ENCODE measurements at places on chromosomes 7 and 10.

DNA sequence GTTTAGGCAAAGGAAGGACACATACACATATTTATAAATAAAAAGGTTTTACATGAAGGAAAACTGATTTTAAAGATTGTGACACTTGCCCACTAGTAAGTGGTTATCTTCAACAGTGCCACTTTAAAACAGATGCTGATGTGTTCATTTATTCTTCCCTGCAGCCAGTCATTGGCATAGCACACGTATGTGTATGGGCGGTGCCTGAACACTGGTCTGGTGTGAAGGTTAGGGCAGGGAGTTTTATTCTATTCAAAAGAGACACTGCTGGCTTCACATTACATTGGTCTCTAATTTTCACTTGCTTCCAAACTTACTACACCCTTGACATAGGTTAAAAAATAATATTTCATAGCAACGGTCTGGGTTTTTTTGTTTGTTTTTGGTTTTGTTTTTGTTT, 57.9 kb downstream of the NOD1 start:
- DNase-seq: no peak

- no peak for DNase-seq
Observed at GRCh38 chr10:127452568-127452967, 96.5 kb upstream of the NPS start.

DNA sequence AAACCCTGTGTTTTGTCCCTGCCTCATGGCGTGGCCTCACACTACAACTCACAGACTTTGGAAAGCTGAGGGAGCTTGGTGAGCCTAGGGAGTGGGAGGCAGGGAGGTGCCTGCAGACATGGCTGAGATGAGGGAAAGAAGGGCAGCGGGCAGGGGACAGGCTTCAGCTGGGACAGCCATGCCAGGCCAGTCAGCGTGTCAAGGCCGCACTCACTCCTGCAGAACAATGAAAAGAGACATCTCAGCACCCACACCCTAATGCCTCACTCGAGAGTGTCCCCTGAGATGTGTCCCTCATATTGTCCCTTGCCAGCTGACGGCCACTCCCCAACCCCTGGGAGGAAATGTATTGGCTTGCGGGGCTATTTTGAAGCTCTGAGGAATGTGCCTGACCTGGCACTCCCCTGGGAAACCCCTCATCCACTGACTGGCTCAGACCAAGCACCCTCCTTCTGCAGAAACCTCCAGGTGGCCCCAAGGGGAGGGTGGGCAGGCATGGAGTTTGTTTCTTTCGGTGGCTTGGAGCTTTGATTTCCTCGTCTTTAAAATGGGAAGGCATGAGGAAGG, 31.6 kb downstream of the SH3PXD2A start:
- no peak for DNase-seq

- DNase-seq: no peak
Observed at GRCh38 chr7:29326864-29327263, 132.3 kb downstream of the CHN2 start.

- DNase-seq: no peak
Observed at GRCh38 chr10:44102726-44103255, 282.1 kb downstream of the CXCL12 start.

GRCh38 chr10:110824660-110825059, 47.1 kb upstream of the PDCD4 start:
- DNase-seq: no peak

DNA sequence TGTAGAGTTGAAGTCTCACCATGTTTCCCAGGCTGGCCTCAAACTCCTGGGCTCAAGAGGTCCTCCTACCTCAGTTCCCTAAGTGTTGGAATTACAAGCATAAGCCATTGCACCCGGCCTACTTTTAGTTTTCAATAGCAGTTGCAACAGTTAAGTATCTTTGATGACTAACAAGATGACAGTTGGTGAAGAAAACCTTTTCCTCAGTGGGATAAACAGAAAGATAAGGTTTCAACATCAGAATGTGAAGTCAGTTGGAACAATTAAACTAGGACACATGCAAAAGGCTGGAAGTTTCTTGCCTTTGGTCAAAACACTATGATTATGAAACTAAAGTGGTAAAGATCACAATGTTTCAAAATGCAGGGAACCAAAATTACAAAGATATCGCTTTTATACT, 169.2 kb downstream of the ZNF438 start:
- no peak for DNase-seq

- no peak for DNase-seq
Observed at GRCh38 chr10:43026039-43026973, 50.6 kb upstream of the RET start.

DNA sequence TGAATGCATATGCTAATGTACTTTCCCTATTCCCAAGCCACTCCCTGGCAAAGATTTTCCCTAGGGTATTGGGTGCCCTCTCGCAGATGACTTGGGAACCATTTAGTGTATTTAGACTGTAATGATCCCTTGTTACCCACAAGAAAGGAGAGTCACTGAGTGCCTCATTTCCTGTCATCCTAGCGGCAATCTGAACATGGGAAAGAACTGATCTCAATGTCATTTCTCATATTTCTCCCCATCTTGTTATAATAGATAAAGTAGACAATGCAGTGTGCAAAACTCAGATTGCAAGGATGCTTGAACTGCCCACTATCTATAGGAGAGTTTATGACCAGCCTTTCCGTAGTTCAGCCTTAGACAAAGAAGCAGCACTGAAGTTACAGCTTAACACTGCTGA, 123.3 kb downstream of the MICU1 start:
- DNase-seq: no peak

- no peak for DNase-seq
Observed at GRCh38 chr10:21315645-21316220, 209.7 kb downstream of the SKIDA1 start.

- DNase-seq: no peak
Observed at GRCh38 chr7:80611779-80612178, 26.7 kb upstream of the CD36 start.

DNA sequence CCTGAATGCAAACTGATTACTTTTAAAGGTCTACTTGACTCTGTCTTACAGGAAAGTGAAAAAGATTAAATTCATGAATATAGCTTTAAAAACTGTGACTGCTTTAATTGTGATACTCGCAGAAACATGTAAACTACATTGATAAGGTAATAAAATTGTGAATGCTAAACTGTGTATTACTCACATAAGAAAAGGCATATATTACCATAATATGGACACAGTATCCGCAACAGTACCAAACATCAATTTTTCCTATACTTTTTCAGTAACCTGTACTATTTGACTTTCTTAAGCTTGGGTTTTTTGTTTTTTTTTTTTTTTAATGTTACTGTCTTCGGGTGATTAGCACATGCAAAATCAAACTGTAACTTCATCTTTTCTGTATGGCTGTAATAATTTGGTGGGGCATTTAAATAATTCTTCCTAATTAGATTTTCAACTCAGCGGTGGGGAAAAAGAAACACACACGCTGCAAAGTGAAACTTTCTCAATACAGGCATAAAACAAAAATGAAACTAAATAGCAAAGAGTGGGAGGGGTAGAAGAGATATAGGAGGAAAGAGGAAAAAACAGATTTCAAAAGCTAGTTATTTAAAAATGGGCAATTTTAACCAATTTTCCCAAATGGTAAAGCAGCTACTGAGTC, 23.2 kb downstream of the NT5C3A start:
- no peak for DNase-seq

DNA sequence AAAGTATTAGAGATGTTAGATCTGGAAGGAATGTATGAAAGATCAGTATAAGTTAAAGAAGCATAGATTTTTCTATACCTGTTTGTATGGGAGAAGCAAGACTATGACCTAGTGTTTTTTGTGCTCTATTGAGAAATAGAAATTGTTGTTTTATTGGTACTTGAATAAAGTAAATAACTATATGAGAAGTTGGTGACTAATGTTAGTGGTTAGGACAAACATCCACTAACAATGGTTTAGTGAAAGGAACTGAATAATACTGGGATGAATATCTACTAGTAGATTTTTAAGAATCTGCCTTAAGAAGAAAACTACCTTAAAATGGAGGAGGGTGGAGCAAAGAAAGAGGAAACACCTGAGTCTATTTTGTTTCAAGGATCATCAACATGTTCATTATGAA, 521.1 kb upstream of the POT1 start:
- no peak for DNase-seq

DNA sequence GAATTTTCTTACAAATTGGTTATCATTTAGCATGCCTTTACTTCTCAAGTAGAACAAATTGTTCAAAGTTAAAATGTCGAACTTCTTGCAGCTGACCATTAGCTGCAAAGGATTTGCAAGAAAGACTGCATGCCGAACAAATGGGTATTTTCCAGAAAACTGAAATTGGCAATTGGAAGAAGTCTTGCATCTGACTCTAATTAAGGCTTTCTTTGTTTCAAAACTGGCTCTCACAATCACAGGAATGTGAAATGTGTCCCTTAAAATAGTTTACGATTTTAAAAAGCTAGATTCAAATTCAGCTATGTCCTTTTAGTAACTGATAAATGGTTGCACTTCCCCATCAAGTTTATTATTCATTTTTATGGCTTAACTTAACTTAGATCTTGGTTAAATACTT, 207.9 kb downstream of the ARL4A start:
- no peak for DNase-seq

- no peak for DNase-seq
Observed at GRCh38 chr7:118182593-118183427, 1.2 kb upstream of the LSM8 start.

GRCh38 chr7:137081321-137082093, 213.1 kb downstream of the CHRM2 start:
- no peak for DNase-seq

DNA sequence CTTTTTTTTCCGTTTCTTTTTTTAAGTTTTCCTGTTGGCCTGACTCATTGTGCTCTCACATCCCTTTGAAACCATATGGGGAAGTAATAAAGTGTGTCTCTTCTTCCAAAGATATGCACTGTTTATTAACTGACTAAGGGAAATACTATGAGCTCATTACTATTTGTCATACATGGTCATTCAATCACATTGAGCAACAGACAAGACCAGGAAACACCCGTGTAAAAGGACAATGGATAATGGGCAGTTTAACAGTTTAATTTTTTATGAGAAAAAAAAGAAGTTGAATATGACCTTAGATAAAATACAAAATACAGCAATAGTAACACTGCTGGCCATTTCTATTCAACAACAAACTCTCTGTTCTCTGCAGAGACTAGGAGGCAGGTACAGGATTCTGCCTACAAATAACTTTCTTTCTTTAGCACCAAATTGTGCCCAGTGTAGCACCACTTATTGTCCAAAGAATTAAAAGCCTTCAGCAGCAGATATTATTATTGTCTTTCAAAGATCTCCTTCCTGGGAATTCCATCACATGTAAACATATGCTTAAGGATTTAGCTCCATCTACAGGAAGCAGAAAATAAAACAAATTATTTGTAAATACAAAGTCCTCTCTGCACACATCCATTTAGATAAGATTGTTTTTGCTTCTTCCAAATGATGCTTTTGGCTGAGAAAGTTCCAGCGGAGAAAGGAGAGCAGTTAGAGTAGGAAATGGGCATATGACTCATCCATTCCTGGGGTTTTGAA, 55.0 kb upstream of the AKR1E2 start:
- DNase-seq: no peak

DNA sequence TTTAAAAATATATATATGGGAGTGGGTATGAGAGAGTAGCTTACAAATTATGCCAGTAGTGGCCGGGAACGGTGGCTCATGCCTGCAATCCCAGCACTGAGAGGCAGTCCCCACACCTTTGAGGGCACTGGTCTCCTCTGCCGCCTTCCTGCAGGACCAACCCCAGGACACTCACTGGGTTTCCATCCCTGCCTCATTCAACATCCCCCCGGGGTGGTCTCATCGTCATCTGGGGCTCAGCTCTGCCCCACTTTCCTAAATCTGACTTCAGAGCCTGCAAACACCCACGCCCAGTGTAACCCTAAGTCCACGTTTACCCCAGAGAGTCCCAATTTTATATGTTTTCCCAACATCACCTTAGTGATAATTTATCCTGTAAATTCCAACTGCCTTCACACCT, 96.5 kb downstream of the DIP2C start:
- DNase-seq: no peak

DNA sequence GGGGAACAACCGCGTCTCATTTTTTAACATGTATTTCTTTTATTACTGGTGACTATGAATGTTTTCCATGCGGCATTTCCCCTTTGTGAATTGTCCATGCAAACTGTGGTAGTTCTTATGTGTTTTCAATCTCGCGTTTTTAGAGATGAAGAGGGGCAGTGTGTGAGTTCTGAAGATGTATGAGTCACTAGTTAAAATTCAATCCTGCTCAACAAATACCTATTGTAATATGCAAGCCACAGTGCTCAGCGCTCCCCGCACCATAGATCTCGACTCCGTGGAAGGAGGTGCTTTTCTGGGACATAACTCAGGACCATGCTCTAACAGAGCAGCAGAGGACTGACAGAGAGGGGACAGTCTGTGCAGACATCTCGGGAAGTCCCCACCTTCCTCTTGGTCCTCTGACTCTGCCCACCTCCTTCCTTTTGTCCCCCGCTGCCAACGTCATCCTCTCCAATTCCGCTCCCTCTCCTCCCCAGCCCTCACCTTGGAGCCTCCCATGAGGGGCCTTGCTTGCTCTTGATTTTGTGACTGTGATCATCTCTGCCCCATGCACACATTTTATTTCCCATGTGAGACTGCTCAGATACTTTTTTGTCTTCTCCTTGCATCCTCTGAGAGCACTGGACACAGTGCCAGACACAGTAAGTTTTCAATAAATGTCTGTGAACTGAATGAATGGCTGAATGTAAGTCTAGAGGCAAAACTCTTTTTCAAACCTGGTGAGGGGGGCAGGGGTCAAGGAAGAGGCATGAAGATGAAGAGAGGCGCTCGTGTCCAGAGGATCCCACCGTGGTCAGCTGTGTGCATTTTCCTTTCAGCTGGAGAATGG, 42.7 kb upstream of the PLEKHA1 start:
- DNase-seq: no peak

- no peak for DNase-seq
Observed at GRCh38 chr10:31018356-31018750, 13.3 kb downstream of the ZNF438 start.

GRCh38 chr7:40715053-40715430, 580.2 kb downstream of the SUGCT start:
- DNase-seq: no peak

DNA sequence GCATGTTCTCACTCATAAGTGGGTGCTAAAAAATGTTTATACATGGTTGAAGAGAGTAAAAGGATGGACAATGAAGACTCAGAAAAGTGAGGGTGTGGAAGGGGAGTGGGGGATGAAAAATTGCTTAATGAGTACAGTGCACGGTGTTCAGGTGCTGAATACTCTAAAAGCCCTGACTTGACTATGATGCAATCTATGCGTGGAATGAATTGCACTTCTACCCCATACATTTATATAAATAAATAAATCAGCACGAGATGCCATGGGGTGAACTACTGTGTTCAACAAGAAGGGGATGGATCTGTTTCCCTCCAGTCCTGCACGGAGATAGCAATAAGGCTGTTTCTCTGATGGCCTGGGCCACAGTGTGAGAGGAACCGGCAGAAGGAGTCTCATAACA, 254.3 kb upstream of the LYZL1 start:
- DNase-seq: no peak

Data from NCI-H187 treated with DMSO at 0.1 percent for 48 hours (cell line).